ENCODE measurements at places on chromosomes 13 and 19. TPM values are rescaled to one million over a fixed set of nuclear protein-coding genes. Genes with fewer than 3 reads are reported as not detected.

ZNF560 gene
- total RNA-seq, result not detected

- no peak overlapping the region for H3K27ac ChIP-seq
- H3K4me1 ChIP-seq, result peaks cover 8% of the 10 kb centered on the region
Measured at GRCh38 chr19:5893907-5894703, 9.5 kb downstream of the NDUFA11 start.

DNA sequence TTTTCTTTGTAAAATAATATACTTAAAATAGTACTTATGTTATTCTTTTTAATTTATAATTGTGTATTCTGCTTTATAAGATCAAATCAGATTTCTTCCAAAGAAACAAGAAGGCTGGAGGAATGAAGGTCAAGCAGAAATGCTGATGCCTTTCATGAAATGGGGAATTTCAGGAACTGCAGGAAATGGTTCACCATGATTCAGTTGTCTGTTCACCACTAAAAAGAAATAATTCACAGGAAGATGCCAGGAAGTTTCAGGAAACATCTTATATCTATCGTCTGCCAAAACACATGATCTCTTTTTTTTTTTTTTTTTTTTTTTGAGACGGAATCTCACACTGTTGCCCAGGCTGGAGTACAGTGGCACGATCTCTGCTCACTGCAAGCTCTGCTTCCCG lies 15.7 kb upstream of the SCEL start:
- no peak overlapping the region for H3K27ac ChIP-seq
- H3K4me3 ChIP-seq, result no peak overlapping the region
- no peak for DNase-seq
- H3K4me1 ChIP-seq, result peaks cover 20% of the 10 kb centered on the region

GRCh38 chr13:78601124-78601873 lies 2.1 kb downstream of the POU4F1 start:
- no peaks in the 10 kb centered on the region for H3K36me3 ChIP-seq

PSG2 gene
- total RNA-seq, result 1.5 TPM

FFAR3 gene
- total RNA-seq, result not detected

DNA sequence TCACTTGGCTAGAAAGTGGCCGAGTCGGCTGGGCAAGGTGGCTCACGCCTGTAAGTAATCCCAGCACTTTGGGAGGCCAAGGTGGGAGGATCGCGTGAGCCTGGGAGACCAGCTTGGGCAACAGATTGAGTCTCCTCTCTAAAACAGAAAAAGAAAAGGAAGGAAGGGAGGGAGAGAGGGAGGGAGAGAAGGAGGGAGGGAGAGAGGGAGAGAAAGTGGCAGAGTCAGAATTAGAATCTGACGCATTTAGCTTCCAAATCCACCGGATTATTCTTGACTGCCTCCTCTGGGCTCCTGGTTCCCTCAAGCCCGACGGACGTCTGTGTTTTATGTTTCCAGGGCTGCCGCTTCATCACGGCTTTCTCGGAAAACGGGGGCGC lies 22.5 kb downstream of the LRFN3 start:
- no peak overlapping the region for H3K27ac ChIP-seq
- H3K4me3 ChIP-seq, result no peak overlapping the region
- H3K27me3 ChIP-seq, result peaks cover 28% of the 10 kb centered on the region
- H3K36me3 ChIP-seq, result peaks cover 5% of the 10 kb centered on the region

DNA sequence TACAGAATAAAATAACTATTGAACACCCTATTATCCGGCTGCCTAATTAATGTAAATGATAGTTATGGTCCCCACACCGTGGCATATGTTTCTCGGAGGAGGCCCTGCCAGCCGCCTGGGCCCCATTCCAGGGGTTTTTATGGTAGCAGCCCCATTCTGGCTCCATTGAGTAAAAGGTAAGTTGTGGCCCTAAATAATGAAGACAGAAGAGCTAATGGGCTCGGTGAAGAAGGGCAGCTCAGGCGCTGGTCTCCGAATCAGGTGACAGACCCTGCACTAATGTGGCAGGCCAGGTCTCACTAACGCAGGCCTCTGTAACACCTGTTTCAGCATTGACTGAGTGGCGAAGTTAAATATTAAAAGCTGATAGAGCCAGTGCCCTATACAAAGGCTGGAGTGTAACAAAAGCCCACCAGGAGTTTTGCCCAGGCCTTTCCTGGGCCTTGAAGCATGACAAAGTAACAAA lies 19.1 kb downstream of the POP4 start:
- H3K27me3 ChIP-seq, result peaks cover 11% of the 10 kb centered on the region
- no peak overlapping the region for H3K4me3 ChIP-seq
- H3K4me1 ChIP-seq, result no peaks in the 10 kb centered on the region
- H3K36me3 ChIP-seq, result no peaks in the 10 kb centered on the region
- DNase-seq, result no peak
- H3K27ac ChIP-seq, result no peak overlapping the region

GRCh38 chr19:10617409-10618121 lies 7.8 kb upstream of the SLC44A2 start:
- H3K36me3 ChIP-seq, result peaks cover 15% of the 10 kb centered on the region
- peak overlapping the region; percentile 100 for H3K27ac ChIP-seq
- H3K27me3 ChIP-seq, result peaks cover 2% of the 10 kb centered on the region
- H3K4me3 ChIP-seq, result peak overlapping the region; percentile 85
- H3K4me1 ChIP-seq, result peaks cover 31% of the 10 kb centered on the region
- peak; percentile 92 for DNase-seq

- peak overlapping the region; percentile 88 for H3K27ac ChIP-seq
- H3K4me1 ChIP-seq, result peaks cover 34% of the 10 kb centered on the region
- DNase-seq, result peak; percentile 89
- H3K36me3 ChIP-seq, result peaks cover 26% of the 10 kb centered on the region
- peaks cover 7% of the 10 kb centered on the region for H3K27me3 ChIP-seq
- peak overlapping the region; percentile 90 for H3K4me3 ChIP-seq
Measured at GRCh38 chr13:44436589-44437337, 63.1 kb downstream of the SERP2 start.

DNA sequence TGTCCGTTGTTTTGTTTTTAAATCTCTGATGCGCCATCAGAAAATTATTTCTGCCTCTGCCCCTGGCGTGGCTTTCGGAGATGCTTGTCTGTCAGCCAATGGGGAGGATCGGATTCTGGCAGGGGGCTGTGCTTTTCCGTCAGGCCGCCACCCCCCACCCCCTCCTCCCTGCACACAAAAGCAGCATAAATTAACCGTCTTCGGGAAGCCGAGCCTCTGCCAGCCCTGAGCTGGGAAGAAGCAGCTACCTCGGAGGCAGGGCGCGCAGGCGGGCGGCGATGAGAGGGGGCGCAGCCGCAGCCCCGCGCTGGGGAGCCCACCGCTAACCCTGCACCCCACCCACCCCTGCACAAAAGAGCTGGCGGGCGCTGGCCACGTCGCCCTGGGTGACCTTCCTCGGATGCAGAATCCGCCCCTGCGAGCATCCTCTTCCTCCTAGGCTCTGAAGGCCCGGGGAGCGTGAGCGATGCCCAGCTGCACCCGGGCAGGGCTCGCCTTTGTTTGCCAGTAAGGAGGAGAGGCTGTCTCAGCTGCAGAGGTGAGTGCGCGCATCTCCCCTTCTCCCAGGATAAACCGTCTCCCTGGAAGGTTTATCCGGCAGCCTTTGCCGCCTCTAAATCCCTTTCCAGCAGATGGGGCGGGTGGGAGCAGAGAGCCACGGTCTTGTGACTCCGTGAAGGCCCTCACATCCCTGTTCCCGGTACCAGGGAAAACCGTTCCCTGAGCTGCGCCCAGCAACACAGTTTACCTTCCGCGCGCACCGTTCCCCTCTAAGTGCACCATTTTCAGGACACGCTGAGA lies at the start of gene ATCAY:
TSS of gene ATCAY (plus strand) at position 215 of the 801 bp plus-strand sequence. CDS start 5,083 bp downstream, outside the sequence.
- H3K4me1 ChIP-seq, result no peaks in the 10 kb centered on the region
- no peak within 1 kb of the TSS for H3K27ac ChIP-seq
- no peak for DNase-seq

GRCh38 chr19:2731181-2731995 lies 8.4 kb downstream of the SLC39A3 start:
- H3K4me3 ChIP-seq, result no peak overlapping the region
- no peak for DNase-seq
- H3K4me1 ChIP-seq, result no peaks in the 10 kb centered on the region
- H3K27me3 ChIP-seq, result peaks cover 1% of the 10 kb centered on the region
- peaks cover 22% of the 10 kb centered on the region for H3K36me3 ChIP-seq

DNA sequence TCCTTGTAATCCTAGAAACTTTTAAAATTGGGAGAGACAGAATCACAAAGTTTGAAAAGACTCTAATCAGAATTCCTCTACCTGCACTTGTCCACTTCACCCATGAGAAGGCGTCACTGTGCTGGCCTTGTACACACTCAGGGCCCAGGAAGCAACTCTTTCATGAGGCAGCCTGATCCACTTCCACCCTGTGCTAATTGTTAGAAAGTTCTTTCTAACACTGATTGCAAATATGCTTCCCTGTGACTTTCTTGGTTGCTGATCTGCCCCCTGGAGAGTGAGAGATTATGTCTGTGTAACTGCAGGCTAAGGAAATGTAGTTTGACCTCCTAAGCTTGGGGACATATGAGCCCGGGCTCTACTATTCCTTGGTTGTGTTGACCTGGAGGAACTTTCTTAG lies 494.6 kb downstream of the MYO16 start:
- no peak overlapping the region for H3K27ac ChIP-seq
- no peak for DNase-seq
- no peaks in the 10 kb centered on the region for H3K36me3 ChIP-seq
- no peaks in the 10 kb centered on the region for H3K4me1 ChIP-seq
- H3K27me3 ChIP-seq, result peaks cover 10% of the 10 kb centered on the region

DNA sequence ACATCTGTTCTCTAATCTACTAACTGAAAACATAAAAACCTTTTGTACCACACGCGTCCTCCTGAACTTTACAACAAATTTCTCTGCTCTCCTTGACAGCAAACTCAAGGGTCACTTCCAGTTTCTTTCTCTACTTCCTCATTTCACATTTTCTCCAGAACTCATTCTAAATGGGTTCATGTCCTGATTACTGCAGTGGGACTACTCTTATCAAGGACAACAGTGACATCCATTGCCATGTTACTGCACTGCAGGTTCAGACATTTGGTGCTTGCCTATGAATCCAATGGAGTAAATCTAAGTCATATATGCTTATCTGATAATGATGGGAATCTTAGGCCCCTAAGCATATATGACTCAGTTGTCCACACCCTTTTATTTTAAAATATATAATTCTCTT lies 35.3 kb downstream of the FPR3 start:
- H3K4me1 ChIP-seq, result no peaks in the 10 kb centered on the region
- H3K27ac ChIP-seq, result no peak overlapping the region
- peaks cover 2% of the 10 kb centered on the region for H3K27me3 ChIP-seq
- no peaks in the 10 kb centered on the region for H3K36me3 ChIP-seq
- H3K4me3 ChIP-seq, result no peak overlapping the region

GRCh38 chr19:33343301-33343700 lies 30.2 kb upstream of the CEBPG start:
- no peak overlapping the region for H3K27ac ChIP-seq
- no peak for DNase-seq
- H3K36me3 ChIP-seq, result no peaks in the 10 kb centered on the region
- H3K27me3 ChIP-seq, result peaks cover 51% of the 10 kb centered on the region
- 0 out of 2 replicates have a peak, but pooled peaks cover 6% of the 10 kb centered on the region for H3K4me1 ChIP-seq

PRODH2 gene
- not detected for total RNA-seq

SLITRK5 gene
- not detected for total RNA-seq

LYPD3 gene
- total RNA-seq, result 0.17 TPM

- H3K4me3 ChIP-seq, result peak overlapping the region; percentile 77
- H3K27me3 ChIP-seq, result no peaks in the 10 kb centered on the region
- DNase-seq, result peak; percentile 96
- H3K4me1 ChIP-seq, result peaks cover 32% of the 10 kb centered on the region
Measured at GRCh38 chr13:95100525-95101433, 200.5 kb downstream of the ABCC4 start.

PLIN4 gene
- not detected for total RNA-seq

GRCh38 chr13:75325711-75326110 lies 156.3 kb downstream of the TBC1D4 start:
- no peak overlapping the region for H3K4me3 ChIP-seq
- peaks cover 5% of the 10 kb centered on the region for H3K36me3 ChIP-seq
- no peak overlapping the region for H3K27ac ChIP-seq

GRCh38 chr19:39401549-39402345 lies 4.9 kb upstream of the ZFP36 start:
- H3K27ac ChIP-seq, result peak overlapping the region; percentile 99
- peaks cover 8% of the 10 kb centered on the region for H3K27me3 ChIP-seq
- DNase-seq, result peak; percentile 64

DNA sequence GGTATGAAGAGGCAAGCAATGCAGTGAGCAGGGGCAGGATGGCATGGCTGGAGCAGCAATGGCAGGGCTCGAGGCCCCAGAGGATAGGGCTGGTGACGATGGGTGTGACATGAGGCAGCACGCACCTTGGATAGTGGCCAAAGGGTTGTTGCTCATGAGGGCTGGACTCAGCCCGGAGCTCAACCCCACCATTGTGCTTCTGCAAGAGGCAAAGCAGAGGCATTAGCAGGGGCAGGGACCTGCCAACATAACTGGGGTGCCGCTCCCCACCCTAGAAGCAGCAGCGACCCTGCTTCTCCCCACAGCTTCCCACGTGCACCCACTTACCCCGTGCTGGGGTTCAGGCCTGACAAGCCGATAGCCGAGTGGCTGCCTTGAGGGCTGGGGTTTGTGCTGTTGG lies 15.8 kb downstream of the ZNF574 start:
- H3K27ac ChIP-seq, result no peak overlapping the region
- no peaks in the 10 kb centered on the region for H3K27me3 ChIP-seq
- DNase-seq, result peak; percentile 34
- H3K4me3 ChIP-seq, result no peak overlapping the region
- H3K4me1 ChIP-seq, result peaks cover 33% of the 10 kb centered on the region

- no peaks in the 10 kb centered on the region for H3K27me3 ChIP-seq
- DNase-seq, result no peak
- no peak overlapping the region for H3K4me3 ChIP-seq
- no peaks in the 10 kb centered on the region for H3K4me1 ChIP-seq
Measured at GRCh38 chr19:53076984-53077383, 26.2 kb downstream of the ZNF160 start.

DNA sequence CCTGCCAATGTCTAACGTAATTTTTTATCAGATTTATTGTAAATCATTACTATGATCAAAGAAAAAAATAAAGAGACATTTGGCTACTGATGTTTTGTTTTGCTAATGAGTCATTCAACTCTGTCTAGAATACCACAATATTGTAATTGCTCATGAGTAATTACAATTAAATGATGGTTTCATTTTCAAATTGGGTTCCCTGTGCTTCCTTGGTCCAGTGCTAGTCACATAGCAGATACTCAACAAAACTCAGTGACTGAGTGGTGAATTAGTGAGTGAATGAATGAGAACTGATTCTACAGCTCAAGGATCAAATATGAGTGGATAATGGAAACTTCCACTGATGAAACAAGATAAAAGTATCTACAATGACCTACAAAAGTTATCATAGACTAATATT lies 304.7 kb downstream of the POU4F1 start:
- H3K4me3 ChIP-seq, result no peak overlapping the region
- no peak for DNase-seq
- H3K27ac ChIP-seq, result no peak overlapping the region
- no peaks in the 10 kb centered on the region for H3K27me3 ChIP-seq
- H3K4me1 ChIP-seq, result no peaks in the 10 kb centered on the region

DNA sequence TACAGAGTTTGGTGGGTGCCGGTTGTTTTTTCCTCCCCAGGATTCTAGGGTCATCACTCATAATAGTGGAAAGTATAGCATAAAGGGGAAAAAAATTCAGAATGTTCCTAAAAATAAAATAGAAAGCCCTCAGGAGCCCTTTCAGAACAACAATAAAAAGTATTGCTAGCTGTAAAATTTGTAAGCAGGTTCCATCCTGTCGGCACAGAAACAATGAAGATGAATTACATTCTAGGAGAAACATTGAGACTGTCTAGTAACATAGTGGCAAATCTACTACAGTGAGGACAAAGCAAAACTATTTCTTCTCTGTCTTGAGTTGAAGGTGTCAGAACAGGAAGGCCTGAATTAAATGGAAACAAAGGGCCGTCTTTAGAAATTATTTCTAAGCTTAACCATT lies 870.7 kb downstream of the PCDH9 start:
- H3K27ac ChIP-seq, result no peak overlapping the region
- H3K4me1 ChIP-seq, result no peaks in the 10 kb centered on the region
- no peak for DNase-seq

CCDC194 gene
- total RNA-seq, result not detected
